ENCODE measurements at places on chromosomes 6 and 20.

DNA sequence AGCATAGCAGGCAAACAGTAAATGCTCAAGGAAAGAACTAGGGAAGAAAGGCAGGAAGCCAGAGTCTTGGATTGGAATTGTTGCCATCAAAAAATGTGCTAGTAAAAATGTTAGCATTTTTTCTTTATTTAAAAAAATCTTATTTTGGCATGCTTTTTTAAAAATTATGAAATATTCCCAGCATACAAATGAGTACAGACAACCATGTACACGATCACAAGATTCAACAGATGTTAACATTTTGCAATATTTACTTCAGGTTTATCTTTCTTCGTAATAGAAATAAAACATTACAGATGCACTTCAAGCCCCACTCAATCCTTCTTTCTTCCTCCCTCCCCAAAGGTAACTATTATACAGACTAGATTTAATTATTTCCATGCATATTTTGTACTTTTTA, 27.4 kb upstream of the NOP56 start:
- DNase-seq = no peak

DNA sequence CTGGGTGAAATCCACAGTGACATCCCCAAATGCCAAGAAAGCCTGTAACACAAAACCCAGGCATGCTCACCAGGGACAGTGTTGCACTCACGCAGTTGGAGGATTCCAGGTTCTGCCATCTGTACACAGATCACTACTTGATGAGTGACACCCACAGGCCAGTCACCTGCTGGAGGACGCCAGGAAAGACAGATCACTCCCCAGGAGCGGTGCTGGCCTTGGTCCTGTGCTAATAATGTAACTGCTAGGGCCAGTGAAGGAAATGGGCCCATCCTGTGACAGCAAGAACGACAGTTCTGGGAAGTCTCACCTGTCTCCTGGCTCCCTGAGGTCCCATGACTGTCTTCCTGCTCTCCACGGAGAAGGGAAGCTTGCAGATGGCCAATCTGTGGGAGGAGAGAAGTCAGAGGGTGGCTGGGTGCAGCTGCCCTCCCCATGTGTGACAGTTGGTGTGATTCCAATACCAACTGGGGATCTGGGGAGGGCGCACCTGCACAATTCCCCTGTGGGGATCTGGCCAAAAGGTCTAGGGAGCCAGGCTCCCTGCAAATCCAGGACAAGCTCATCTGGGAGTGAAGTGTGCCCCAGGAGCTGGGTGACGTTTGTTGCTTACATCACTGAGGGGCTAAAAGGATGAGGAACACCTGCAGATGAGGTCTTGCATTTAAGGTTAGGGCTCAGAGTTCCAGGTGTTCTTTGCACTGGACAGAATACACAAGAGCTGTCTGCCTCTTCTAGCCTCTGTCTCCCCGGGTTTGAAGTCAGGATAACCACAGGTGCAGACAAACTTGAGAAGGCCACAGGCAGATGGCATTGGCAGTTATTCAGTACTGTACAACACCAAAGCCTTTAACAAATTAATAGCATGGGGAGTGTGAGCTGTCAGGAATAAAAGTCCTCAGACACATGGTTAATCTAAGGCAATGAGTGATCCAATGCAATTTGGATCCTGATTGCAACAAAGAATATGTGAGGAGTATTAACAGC, 10.3 kb downstream of the ZNF337 start:
- no peak for DNase-seq

GRCh38 chr6:111737065-111737521, 131.4 kb upstream of the TRAF3IP2 start:
- DNase-seq = peak; percentile 40

DNA sequence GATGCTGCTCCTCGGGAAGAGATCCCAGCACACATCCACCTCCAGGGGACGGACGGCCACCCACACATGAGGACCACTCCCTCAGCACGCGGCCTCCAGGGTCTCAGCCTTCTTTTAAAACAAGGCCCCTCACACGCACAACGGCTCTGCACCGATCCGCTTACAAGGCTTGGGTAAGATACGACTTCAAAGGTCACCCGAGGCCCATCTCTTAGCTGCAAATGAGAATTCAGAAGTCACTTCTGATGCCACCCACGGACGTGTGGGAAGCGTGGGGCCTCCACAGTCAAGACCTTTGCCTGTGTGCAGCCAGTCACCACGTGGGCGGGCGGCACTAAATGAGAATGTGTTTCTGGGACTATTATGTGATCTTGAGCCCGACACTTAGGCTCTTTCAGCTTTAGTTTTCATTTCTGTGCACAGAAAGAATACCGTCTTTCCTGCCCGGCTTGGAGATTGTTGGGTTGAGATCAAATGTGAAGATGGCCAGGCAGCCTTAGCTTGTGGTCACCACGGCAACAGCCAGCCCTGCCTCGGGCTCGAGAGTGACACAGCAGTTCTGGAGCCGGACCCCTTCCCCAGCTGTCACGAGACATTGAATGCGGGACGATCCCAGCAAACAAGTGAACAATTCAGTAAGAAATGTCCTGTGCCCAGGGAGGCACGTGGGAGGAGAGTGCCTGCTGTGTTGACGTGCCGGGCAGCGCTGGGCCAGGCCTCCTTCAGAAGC, 91.6 kb downstream of the RAMACL start:
- DNase-seq = no peak
